Urothelium cell line (cell line): ENCODE measurements at places on chromosomes 7 and 10.

GRCh38 chr10:30247704-30248103, 101.4 kb downstream of the MTPAP start:
- DNase-seq: no peak

DNA sequence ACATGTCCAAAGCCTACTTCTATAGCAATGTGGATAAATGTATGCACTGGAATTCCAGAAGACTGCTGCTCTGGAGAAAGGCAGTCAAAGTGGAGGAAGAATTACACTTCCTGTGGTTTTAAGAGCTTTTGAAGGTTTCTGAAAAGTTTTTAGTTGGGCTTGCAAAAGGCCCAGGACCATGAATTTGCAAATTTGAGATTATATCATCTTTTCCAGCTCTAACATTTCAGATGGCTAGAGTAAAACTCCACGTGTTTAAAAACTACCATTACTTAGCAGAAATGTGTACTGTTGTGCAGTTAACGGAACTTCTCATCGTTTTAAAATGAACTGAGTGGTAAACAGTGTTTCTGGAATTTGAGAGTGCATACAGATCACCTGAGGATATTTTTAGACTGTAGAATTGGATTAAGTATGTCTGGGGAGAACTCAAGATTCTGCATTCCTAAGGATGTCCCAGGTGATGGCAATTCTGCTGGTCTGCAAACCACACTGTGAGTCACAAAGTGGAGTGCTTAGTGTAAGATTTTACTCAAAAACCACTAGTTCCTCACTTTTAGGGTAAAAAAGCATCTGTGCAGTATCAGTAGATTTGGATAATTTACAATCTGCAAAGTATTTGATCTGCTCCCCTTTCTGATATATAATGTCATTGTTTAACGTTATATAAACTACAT, 32.9 kb upstream of the CCDC71L start:
- DNase-seq: peak; percentile 71

DNA sequence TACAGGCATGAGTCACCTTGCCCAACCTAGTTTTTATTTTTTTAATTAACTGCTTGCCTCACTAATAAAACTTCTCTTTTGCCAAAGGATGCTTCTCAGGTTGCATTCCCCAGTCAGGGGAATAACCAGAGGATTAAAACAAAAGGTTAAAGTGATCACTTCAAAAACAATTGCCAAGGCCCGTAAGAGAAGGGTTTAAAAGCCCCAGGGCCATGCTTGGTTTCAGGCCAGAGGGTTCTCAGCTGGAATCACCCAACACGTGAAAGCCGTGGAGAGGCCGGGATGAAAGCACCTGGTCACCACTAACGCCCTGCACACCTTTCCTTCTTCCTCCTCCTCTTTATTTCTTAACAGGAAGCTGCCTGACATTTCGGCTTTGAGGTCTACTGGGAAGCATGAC, 587.5 kb downstream of the PTPRN2 start:
- no peak for DNase-seq

GRCh38 chr10:110458266-110458920, 39.3 kb upstream of the DUSP5 start:
- no peak for DNase-seq

GRCh38 chr7:34322841-34323240, 335.2 kb upstream of the NPSR1 start:
- DNase-seq: no peak
